Right hindlimb (tissue), 1 donor: ENCODE measurements at places on chromosomes 5 and 9.

DNA sequence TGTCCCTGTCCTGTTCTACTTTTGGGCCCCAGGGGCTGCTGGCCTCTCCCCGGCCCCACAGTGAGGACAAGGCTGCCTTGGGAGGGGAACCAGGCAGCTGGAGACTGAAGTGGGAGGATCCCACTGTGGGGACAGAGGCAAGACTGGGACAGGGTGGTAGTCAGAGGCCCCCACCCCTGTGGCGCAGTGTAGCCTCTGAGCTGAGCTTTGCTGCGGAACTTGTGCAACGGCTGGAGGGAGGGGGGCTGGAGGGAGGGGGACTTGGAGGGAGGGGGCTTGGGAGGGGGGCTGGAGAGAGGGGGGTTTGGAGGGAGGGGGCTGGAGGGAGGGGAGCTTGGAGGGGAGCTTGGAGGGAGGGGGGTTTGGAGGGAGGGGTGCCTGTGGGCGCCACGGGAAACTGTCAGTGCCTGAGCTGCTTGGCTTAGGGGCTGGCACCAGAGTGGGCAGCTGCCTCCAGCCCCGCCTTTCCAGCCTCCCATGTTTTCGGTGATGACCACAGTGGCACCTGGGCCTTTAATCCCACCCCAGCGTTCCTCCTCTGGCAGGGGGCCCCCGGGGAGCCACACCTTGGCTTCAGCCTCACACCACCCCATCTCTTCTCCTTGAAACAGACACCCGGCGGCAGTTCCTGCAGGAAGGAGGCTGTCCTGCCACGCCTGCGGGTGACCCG lies 2.3 kb upstream of the FUT7 start:
- no peak for DNase-seq

- DNase-seq: no peak
Measured at GRCh38 chr9:14306672-14307660, 7.0 kb downstream of the NFIB start.

GRCh38 chr5:13921578-13921977 lies 22.9 kb downstream of the DNAH5 start:
- no peak for DNase-seq

- no peak for DNase-seq
Measured at GRCh38 chr5:172533399-172534228, 79.3 kb upstream of the SH3PXD2B start.

DNA sequence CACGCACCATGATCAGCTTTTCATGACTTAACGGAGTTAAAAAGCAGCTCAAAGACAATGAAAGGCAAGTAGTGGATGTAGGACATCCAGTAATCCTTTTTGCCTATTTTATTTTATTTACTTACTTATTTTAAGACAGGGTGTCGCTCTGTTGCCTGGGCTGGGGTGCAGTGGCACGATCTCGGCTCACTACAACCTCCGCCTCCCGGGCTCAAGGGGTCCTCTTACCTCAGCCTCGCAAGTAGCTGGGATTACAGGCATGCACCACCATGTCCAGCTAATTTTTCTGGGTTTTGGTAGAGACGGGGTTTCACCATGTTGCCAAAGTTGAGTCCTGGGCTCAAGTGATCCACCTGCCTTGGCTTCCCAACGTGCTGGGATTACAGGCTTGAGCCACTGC lies 148.9 kb downstream of the DAB2IP start:
- DNase-seq: no peak
